ENCODE measurements at places on chromosomes 5 and 9.

- no peak for DNase-seq
Observed at GRCh38 chr5:149302641-149303040, 31.0 kb downstream of the AFAP1L1 start.

DNA sequence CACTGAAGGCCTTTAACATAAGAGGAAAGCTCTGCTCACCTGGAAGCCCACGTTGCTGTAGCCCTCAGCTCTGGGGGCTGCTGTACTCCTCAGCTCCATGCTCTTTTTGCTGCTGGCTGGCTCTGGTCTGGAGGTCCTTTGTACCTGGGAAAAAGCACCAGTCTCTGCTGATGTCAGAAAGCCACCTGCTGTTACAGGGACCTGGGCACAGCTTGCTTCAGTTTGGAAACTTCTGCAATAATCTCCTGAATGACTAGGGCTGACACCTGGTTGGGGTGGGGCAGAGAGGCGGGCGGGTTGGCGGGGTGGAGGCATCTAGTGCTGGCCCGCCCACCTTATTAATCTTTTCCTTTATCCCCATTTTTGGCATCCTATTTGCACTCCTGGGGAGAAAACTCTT, at the start of gene SLC28A3:
Gene SLC28A3 (minus strand): TSS at position 224 of the 400 bp plus-strand sequence. CDS start 125 bp downstream, at position 99.
- no peak for DNase-seq

- no peak for DNase-seq
Observed at GRCh38 chr5:67879620-67880510, 335.7 kb upstream of the PIK3R1 start.

- DNase-seq = no peak
Observed at GRCh38 chr5:168218746-168219145, 72.7 kb upstream of the WWC1 start.

- no peak for DNase-seq
Observed at GRCh38 chr9:68951879-68952659, 61.8 kb downstream of the PRKACG start.

DNA sequence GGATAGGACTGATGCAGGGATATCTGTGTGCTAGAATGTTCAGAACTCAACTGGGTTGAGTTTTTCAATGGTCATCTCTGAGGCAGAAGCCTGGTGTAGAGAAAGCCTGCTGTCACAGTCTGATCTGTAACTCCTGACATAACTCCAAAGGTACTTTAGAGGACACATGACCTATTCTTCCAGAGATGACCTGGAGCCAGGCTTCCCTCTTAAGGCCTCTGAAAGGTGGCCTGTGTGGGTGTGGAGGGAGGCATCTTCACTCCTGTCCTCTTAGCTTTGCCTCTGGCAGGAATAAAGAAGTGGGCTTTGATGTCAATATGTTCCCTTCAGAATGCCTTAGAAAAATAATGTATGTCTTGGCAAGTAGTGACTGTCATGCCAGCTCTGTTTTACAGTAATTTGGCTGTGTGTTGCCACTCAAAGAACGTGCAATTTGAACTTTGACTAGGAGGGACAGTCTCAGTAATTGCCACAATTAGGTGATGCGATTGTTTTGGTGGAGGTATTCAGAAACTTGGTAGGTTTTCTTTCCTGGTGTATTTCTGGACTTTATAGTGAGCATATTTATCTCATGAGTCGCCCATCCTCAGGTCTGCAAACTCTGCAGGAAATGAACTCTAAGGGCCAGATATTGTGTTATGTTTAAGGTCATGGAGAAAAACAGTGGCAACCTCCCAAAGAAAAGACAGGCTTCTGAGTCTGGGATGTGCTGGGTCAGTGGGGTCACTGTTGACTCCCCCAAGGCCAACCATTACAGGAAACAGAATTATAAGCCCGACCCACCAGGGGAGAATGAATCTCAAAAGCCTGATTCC, 3.2 kb upstream of the C5orf63 start:
- DNase-seq = no peak

DNA sequence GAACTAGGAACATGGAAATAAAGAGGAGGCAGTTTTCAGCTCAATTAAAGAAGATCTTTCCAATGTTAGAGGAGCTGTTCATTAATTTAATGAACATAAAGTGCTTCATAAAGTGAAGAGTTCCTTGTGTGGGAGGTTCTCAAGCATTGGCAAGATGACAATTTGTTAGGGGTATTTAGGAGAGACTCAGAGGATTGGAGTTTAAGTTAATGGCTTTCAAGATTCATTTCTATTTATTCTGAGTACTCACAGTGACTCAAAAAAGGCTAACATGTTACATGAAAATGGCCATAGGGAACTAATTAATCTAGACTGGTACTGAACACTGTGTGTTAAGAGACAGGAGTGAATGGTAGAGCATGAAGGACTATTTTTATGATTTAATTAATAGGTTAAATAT, 55.4 kb upstream of the CDH12 start:
- DNase-seq = no peak

- no peak for DNase-seq
Observed at GRCh38 chr5:173045474-173045873, 10.7 kb upstream of the CREBRF start.

GRCh38 chr5:112228667-112229066, 190.4 kb downstream of the EPB41L4A start:
- DNase-seq = no peak

GRCh38 chr5:168817591-168817990, 238.4 kb upstream of the PANK3 start:
- DNase-seq = no peak

GRCh38 chr9:107577140-107577776, 87.7 kb upstream of the KLF4 start:
- DNase-seq = no peak

DNA sequence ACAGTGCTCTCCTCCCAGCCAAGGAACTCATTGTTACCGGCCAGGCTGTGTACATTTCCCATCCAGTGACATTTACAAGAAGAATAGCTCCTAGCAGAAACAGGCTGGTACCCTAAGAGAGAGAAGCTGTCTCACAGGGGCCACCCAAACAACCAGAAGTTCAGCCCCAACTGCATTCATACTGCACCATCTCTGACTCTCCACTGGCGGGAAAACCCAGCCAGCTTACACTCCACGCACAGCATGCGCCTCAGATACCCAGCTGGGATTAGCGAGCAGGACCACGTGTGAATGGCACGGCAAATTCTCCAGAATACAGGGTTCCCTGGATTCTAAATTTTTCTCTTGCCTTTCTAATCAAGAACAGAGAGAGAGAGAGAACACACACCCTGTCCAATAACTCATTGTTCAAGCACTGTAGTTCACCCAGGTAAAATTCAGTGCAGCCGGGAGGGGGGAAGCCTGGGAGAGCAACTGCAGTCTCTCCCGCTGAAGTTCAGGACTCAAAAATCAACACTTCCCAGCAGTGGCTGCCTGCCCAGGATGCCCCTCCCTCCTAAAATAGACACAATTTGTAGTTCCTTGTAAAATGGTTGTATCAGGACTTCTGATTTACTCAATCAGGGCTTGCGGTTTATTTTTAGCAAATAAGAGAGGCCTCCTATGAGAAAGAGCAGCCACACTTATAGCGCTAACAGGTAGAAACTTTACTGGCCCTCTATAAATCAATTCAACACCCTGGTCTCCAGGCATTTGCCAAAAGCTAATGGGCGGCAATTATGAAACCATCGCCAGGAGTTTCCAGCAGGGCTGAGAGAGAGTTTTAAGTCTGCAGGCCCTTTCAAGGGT, 2.2 kb downstream of the COL23A1 start:
- no peak for DNase-seq

DNA sequence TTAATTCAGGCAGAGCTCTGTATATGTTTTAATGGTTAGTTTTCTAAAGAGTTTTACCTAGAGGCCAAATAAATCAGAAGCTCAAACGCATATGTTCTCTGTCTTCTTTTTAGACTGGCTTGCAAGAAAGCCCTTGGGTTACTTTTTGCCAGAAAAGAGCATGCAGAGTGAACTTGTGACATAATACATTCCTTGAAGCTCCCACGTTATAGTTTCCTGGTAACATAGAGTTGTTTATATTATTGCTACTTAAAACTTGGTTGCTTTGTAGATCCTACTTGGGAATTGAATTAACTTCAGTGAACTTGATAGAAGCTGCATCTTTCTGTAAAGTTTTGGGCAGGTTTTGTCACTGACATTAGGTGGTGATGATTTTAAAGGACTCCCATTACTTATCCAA, 102.9 kb downstream of the C9orf152 start:
- DNase-seq = no peak

DNA sequence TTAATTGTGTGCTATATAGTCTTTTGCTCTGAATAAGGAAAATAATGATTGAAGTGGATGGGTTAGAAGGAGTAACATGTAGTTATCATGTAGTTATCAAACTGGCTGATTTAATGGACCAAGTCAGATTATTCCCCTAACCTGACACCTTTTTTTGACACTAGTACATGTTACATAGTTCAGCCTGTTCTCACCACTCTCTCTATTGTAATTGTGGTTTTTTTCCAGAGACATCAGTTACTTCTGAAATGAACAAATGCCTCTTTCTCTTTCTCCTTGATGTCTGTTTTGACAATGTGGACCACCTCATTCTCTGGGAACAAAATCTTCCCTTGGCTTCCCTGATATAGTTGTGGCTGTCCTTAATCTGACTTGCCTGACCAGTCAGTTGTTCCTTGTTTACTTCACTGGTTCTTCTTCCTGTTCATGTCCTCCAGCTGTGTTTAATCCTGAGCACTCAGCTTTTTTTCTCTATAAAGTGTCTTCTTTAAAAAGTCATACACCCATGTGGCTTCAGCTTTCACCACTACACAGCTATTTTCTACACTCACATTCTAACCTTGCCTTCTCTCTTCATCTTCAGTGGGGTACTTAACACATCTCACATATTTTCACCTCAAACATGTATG, 243.4 kb downstream of the ARRDC3 start:
- DNase-seq = no peak

GRCh38 chr9:99150451-99151171, 45.7 kb downstream of the TGFBR1 start:
- DNase-seq = no peak

GRCh38 chr5:120655828-120656435, 191.8 kb downstream of the PRR16 start:
- DNase-seq = no peak

- DNase-seq = no peak
Observed at GRCh38 chr9:97630591-97630990, 2.6 kb downstream of the TSTD2 start.

- no peak for DNase-seq
Observed at GRCh38 chr9:6759185-6759977, 1.6 kb downstream of the KDM4C start.

DNA sequence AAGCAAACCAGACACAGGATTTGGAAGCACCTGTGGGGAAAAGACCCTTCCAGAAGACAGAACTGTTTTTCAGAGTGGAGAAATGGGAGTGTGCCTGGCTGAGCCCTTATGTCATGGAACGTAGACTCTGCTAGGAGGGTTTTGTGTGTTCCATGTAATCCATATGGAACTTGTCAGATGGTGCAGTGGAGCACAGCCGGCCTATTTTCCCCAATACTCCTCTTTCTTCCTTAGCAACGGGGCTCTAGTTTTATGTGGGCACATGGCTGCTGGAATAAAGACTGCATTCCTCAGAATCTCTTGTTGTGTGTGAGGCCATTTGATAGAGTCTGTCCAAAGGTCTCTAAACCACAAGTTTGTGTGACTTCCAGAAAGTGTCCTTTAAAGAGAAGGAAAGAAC, 284.0 kb downstream of the DRD1 start:
- DNase-seq = no peak

DNA sequence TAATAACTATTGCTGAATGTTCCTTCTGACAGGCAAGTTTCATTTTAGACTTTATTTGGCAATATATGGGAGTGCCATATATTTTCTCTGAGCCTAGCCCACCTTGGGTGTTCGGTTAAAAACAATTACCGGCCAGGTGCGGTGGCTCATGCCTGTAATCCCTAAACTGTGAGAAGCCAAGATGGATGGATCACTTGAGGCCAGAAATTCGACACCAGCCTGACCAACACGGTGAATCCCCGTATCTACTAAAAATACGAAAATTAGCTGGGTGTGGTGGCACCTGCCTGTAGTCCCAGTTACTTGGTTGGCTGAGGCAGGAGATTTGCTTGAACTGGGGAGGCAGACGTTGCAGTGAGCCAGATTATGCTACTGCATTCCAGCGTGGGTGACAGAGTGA, 47.9 kb downstream of the TNFSF15 start:
- no peak for DNase-seq

GRCh38 chr9:106718936-106719335, 144.0 kb upstream of the ZNF462 start:
- DNase-seq = no peak

- no peak for DNase-seq
Observed at GRCh38 chr5:146463446-146463845, 16.3 kb downstream of the TCERG1 start.

- DNase-seq = no peak
Observed at GRCh38 chr9:114624677-114625076, 13.6 kb downstream of the TMEM268 start.

- no peak for DNase-seq
Observed at GRCh38 chr5:31131381-31131891, 62.0 kb upstream of the CDH6 start.

GRCh38 chr9:122179690-122180074, 20.0 kb downstream of the MORN5 start:
- no peak for DNase-seq

DNA sequence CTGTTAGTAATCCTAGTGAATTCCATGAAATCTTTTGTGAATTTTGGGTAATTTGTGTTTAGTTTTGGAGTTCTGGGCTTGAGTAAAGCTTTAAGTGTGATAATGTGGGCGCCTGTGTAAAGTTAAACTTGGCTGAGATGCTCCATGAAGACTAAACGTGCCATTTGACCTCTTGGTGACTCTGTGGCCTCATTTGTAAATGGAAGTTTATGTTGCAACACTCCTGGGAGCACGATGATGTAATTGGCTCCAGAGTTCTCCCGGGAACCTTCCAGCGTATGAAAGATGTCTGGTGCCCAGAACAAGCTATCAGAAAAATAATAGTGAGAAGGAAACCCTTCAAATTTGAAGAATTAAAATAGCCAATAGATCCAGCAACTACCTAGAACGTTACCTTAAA, 981.2 kb downstream of the TLE4 start:
- no peak for DNase-seq

GRCh38 chr5:50580506-50580905, 85.9 kb upstream of the PARP8 start:
- no peak for DNase-seq

DNA sequence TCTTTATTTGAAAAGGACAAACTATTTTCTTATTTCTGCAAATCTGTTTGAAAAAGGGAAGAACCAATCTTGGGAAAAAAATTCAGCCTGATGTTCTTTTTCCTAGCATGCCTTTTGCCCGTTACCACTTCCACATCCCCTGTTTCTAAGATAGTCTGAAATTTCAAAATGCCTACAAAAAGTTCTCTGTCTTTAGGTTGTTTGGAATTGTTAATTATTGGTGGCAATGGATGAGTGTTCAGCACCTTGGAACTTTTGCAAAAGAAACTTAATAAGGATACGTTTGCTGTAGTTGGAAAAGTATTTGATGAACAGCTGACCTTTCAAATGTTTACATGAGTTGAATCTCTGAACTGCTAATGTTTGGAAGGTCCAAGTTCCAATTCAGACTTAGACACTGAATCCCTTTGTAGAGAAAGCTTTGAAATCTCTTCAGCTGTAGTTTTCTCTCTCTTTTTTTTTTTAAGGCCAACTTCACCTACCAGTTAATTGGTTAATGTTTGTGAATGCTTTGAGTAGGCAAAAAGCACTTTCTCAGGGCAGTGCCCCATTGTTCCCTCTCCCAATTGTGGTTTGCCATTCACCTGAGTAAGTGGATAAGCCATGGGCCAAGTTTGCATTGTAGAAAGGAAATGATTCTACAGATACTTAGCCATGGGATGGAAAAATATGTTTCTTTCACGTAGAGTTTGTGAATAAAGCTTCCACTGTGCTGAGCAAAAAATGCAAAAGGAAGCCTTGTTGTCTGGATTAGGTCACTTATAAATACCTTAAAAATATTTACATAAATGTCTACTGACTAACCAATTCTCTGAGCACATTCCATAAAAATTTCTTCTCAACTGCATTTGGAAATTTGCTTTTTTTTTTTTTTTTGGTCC, 156.4 kb upstream of the ELL2 start:
- DNase-seq = no peak
